ENCODE measurements at places on chromosomes 4 and X.

DNA sequence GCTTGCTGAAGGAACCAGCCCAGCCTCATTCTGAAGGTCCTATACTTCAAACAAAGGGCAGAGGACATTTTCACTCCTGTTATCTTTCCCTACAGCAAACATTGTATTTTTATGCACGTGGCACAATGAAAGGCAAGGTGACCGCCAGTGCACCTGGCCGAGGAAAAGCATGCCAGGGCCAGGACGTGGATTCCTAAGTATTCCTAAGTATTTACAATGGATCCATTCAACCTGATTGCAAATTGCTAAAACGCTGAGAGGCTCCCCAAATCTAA is 127.9 kb upstream of the FTHL17 start:
- DNase-seq = no peak

DNA sequence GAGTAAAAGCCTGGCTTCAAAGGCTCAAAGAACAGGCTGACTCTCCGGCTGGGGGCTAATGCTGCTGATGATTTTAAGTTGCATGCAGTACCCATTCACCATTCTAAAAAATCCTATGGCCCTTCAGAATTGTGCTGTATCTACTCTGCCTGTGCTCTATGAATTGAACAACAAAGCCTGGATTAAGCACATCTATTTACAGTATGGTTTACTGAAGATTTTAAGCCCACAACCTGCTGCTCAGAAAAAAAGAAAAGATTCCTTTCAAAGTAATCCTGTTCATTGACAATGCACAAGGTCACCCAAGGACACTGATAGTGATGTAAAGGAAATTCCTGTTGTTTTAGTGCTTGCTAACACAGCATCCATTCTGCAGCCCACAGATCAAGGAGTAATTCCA is 84.9 kb upstream of the SFRP2 start:
- no peak for DNase-seq

DNA sequence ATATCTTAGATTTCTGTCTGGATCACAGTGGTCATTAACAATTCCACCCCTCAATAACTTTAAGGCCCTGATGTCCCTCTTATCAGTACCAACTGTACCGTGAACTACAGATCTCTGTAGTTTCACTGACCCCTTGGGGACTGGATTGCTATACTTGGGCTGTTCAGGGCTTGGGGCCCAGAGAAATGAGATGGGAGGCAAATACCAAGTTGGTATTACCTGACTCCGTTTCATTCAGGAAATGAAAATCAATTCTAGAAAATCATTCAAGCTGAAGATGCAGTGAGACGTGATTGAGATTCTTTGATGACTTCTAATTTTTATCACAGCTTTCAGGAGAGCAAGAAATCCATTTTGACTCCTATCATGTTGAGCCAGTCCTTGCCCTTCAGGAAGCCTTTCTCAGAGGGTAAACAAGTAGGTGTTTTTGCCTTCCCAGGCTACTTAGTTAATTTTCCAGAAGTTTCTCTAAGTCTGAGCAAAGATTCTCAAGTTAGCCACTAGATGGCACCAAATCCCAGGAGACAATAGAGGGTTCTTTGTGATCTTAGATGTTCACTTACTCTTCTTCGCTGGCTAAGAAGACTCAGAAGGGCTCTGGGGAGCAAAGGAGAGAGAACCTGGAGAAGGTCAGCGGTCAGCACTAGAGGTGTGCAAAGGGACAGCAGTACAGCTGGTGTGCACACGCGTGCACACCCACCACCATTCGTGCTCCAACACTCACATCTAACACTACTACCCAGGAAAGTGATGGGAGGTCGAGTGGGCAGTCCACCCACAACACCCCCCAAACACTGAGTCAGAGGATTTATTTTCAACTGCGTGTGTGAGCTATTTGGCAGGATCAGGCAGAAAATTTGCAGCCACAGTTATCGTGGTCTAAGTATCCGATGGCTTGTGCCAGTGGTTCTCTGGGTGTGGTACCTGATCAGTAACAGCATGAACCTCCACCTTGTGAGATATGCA is 7.4 kb downstream of the HNRNPH2 start:
- peak; percentile 41 for DNase-seq

DNA sequence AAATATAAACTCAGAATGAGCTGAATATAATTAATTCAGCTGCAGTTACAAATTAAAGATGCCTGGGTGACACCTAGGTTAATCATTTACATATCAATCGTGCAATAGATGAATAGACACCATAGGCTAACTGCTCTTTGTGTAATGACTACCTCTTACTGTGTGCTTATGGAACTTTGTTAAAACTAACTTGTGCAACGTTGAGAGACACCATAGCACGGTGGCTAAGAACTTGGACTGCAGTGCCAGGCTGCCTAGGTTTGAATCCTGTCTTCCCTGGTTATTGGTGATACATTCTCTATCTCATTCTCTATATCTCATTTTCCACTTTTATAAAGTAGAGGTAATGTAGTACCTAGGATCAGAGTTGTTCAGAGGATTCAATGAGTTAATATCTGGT is 46.9 kb downstream of the SMAD1 start:
- no peak for DNase-seq

- DNase-seq = no peak
Observed at GRCh38 chrX:153688506-153688905, 780 bp downstream of the SLC6A8 start.

GRCh38 chrX:129590596-129590995 is 50.5 kb downstream of the OCRL start:
- no peak for DNase-seq

DNA sequence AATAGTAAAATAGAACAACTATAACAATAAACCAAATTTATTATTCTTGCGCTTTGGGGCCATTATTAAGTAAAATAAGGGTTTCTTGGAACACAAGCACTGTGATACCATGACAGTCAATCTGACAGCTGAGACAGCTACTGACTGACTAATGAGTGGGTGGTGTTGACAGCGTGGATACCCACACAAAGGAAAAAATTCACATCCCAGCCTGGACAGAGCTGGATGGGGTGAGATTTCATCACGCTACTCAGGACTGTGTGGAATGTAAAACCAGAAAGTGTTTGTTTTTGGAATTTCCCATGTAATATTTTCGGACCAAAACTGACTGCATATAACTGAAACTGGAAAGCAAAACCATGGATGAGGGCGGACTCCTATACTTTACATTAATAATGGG is 48.8 kb downstream of the IGFBP7 start:
- no peak for DNase-seq

- no peak for DNase-seq
Observed at GRCh38 chr4:36402008-36402758, 120.8 kb downstream of the DTHD1 start.

DNA sequence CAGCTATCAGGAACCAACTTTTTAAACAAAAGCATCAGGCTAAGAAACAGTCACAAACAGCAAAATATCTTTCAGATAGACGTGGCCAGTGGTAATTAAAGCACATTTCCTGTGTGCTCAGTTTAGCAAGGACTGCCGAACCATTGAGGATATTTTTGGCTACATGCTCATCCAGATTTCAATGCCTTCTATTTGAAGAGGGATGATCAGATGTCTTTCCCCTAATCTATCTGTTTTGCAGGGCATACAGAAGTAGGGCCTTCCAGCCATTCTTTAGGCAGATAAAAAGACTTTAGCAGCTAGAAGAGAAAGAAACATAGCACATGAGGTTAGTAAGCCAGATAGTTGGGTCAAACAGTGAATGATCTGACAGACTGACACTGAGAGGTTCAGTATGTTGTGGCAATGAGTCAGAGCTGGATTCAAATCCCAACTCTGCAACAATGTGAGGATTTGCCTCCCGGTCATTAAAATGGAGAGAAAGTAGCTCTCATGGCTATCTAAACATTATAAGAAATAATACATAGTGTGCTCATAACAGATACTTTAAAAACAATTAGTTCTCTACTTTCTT is 100.0 kb upstream of the PRKG2 start:
- no peak for DNase-seq

GRCh38 chr4:145437466-145437865 is 44.2 kb upstream of the SMAD1 start:
- DNase-seq = no peak

- DNase-seq = peak; percentile 14
Observed at GRCh38 chr4:96315815-96316214, 475.9 kb downstream of the PDHA2 start.

- no peak for DNase-seq
Observed at GRCh38 chr4:18980516-18981233, 959.1 kb upstream of the LCORL start.

DNA sequence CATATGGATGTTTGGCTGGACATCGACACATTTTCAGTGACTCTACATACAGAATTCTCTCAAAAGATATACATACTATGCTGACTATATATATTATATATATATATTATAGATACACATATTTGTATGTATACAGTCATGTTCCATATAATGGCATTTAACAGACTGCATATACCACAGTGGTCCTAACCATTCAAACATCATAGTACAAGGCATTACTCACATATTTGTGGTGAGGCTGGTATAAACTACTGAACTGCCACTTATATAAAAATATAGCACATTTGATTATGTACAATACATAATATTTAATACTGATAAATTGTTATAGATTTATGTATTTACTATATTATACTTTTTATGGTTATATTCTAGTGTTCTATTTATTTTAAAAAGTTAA is 168.5 kb downstream of the IL15 start:
- no peak for DNase-seq

GRCh38 chr4:172945611-172946010 is 223.0 kb upstream of the GALNT7 start:
- DNase-seq = no peak

DNA sequence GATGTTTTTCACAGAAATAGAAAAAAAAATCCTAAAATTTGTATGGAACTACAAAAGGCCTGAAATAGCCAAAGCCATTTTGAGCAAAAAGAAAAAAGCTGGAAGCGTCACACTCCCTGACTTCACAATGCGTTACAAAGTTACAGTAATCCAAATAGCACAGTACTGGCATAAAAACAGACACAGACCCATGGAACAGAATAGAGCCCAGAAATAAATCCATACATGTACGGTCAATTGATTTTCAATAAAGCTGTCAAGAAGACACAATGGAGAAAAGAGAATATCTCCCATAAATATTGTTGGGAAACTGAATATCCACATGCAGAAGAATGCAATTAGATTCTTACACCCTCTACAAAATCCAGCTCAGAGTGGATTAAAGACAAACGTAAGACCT is 208.2 kb downstream of the AFAP1 start:
- no peak for DNase-seq

DNA sequence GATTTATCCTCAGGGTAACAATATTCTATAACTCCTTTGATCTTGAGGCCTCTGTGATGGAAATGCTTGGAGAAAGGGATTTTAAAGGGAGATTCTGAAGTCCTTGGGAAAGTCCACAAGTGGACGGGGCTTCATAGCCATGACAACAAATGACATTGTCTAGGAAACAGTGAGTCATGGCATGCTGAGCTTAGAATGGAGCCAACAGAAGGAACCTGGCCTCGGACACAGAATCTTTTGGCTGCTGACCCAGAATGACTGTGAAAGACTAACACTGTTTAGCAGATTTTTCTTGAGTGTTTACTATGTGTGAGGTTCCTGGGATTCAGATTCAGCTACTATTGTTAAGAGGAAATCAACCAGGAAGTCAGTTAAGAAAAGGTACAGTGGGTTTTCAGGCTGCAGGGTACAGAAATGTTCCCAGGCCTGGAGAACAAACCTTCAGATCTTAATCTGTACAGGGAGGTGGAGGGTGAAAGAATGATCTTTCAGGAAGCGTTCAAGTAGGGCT is 18.1 kb upstream of the CXCL2 start:
- no peak for DNase-seq

DNA sequence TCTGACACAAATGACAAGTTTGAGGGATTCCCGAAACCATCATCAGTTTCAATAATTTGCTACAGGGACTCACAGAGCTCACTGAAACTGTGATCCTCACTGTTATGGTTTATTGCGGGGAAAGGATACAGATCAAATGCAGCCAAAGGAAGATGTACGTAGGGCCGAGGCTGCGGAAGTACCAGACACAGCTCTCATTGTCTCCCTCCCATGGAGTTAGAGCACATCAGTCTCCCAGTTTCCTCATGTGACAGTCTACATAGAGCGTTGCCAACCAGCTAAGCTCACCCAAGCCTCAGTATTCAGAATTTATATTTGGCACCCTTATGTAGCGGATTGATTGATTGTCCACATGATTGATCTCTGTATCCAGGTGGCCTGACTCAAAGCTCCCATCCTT is 137.8 kb upstream of the TENM3 start:
- DNase-seq = no peak

GRCh38 chr4:80305466-80305865 is 30.1 kb upstream of the CFAP299 start:
- no peak for DNase-seq

- DNase-seq = peak; percentile 37
Observed at GRCh38 chr4:53196882-53197771, 168.7 kb downstream of the SCFD2 start.

- no peak for DNase-seq
Observed at GRCh38 chr4:127445471-127445870, 187.3 kb upstream of the INTU start.

DNA sequence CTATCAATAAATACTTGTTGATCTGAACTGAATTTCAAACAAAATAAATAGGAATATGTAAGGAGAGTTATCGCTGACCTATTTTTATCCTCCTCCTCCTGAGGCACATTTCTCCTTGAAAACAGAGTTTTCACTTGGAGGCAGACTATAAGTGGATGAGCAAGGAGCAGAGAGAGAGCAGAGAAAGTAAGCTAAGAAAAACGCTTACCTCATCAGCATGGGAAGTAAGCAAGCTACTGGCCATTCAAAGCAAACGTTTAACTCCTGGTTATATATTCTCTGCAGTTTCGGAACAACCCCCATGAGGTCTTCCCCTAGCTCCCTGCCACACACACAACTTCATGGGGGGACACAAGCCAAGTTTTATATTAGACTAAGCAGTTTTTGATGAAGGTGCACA is 13.2 kb downstream of the ZDHHC9 start:
- DNase-seq = no peak

GRCh38 chrX:40061871-40062524 is 35.8 kb downstream of the BCOR start:
- DNase-seq = no peak

- DNase-seq = no peak
Observed at GRCh38 chrX:105653891-105654290, 168.4 kb upstream of the NRK start.

GRCh38 chr4:37818752-37819151 is 7.7 kb upstream of the PGM2 start:
- no peak for DNase-seq

DNA sequence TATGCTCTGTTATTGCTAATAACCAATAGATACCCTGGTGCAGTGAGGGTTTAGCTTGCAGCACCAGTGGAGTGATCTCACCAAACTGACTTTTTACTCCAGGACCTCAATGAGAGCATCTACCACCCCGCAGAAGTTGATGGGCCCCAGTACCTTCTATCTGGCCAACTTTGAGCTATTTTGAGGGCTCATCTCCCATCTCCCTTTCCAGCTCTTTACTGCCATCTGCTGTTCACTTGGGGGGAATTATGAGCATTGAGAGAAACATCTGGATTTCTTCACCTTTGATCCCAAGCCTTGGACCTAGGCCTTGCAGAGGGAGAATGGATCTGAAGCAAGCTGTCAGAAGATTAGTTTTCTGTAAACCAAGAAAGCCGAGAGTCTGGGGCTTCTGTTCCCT is 143.6 kb downstream of the TMEM164 start:
- DNase-seq = peak; percentile 50

Measured in D341Med (cell line).